Skin of body (tissue), 3 donors: ENCODE measurements at places on chromosomes 7 and 10. TPM values are rescaled to one million over a fixed set of nuclear protein-coding genes. Genes with fewer than 3 reads are reported as not detected.

DNA sequence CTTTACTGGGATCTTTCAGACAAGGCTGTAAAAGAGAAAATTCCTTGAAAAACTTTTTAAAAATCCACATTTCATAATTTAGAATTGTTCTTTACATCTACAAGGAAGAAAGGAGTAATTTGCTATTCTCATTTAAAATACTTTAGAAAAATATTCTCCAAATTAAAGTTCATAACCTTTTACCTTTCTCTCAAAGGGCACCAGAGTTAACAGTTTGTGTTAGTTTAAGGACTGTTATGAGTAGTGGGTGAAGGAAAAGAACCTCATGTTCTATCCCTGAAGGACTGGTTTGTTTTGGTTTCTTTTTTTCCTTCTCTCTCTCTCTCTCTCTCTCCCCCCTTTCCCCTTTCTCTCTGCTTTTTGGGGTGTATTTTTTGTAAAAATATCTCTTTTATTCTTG is 4.1 kb downstream of the AGMO start:
- no peak for DNase-seq

DNA sequence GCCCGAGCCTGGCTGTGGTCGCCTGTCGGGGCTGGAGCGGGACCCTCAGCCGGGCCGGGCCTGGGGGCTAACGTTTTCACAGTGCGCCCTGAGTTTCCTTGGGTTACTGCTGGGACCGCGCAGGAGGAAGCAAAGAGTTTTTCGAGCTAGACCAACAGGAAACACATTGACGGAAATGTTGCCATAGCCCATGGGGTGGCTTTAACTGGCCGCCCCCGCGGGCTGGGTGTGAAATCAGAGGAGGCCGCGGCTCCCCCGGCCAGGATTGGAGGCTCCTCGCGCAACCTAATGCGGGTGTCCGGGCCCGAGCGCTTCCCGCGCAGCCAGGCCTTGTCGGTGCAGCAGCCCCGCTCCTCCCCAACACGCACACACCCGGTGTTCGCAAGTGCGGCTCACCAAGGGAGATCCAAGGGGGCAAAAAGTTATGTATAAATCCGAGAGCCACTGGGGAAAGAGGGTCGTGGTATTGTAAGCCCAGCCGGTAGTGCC is 1.9 kb downstream of the HHEX start:
- DNase-seq = no peak

DNA sequence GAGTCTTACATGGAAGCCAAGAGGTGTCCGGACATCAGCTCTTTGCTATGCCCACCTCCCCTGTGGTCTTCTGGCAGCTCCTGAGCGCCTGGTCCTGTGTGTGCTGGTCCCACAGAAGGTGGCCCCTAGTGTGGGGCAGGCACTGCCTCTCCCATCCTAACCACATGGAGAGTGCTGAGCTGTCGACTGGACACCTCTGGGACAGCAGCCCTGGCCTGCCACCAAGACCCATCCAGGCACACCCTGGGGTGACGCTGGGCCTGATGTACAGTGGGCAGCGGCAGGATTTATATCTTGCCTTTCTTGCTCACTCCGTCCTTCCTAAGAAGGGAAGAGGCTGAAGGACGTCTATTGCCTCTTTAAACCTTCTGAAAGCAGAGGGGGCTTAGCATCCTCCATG is 98.7 kb downstream of the EBF3 start:
- DNase-seq = no peak

DNA sequence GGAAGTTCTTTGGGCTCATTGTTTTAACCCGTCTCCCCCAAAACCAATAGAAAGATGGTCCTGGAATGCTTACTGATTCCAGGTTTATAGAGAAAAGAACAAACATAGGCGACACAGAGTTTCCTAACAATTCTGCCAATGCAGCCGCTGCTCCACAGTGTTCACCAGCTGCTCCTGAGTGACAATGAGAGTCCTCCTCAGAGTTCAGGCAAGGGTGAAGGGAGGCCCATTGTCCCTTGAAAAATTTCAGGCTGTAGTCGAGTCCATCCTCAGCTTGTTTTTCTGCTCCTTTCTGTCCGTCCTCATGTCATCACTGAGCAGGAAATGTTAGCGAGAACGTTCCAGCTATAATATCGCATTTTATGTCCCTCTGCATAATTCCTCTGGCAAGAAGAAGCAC is 537.6 kb downstream of the TCERG1L start:
- DNase-seq = no peak

- DNase-seq = no peak
Observed at GRCh38 chr10:130708465-130709070, 572.4 kb downstream of the GLRX3 start.

The SERPINE1 gene
- total RNA-seq = 18.1 TPM

The STEAP1 gene
- 16.3 TPM for total RNA-seq

The CCL24 gene
- total RNA-seq = 1.2 TPM

The CRYGN gene
- not detected for total RNA-seq

The COL26A1 gene
- 3.5 TPM for total RNA-seq

The SEMA4G gene
- 1.9 TPM for total RNA-seq
